ENCODE measurements at places on chromosomes 5 and 9.

GRCh38 chr9:79256691-79257213 lies 315.0 kb upstream of the TLE4 start:
- no peak for DNase-seq

- DNase-seq: no peak
These were observed 2.0 kb upstream of the ZNF462 start for GRCh38 chr9:106860721-106861639.

DNA sequence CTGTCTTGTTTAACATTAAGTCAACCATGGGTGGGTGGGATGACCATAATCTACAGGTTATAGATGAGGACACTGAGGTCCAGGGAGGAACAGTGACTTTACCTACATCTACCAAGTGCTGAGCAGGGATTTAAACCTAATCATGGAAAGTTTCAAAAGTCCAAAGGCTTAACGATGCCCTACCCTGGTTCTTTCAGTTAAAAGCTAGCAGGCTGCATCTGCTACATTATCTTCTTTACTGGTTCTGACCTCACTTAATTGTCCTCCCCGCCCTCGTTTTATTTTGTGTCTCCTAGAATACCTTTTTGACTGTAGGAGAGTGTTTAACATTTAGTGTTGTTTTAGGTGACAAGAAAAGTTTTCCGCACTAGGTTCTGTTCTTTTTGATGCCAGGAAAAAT lies 735.2 kb downstream of the TLR4 start:
- DNase-seq: no peak

- no peak for DNase-seq
These were observed 9.9 kb upstream of the GLIS3 start for GRCh38 chr9:4309806-4310205.

DNA sequence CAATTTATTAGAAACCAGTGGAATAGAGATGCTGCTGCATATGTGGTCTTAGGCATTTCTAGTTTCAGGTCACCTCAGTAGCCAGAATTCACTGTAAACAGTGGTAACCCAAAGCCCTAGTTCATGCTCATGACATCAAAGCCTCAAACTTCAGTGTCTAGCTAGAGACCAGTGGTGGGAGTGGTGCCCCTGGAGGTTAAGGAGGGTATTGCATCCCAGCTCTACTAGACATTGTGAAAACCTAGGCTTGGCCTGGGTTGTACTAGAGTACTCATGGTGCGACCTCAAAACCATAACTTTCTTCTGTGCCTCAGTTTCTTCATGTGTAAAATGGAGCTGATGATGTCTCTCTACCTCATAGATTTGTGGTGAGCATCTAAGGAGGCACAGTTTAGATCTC lies 18.8 kb downstream of the COL5A1 start:
- no peak for DNase-seq

DNA sequence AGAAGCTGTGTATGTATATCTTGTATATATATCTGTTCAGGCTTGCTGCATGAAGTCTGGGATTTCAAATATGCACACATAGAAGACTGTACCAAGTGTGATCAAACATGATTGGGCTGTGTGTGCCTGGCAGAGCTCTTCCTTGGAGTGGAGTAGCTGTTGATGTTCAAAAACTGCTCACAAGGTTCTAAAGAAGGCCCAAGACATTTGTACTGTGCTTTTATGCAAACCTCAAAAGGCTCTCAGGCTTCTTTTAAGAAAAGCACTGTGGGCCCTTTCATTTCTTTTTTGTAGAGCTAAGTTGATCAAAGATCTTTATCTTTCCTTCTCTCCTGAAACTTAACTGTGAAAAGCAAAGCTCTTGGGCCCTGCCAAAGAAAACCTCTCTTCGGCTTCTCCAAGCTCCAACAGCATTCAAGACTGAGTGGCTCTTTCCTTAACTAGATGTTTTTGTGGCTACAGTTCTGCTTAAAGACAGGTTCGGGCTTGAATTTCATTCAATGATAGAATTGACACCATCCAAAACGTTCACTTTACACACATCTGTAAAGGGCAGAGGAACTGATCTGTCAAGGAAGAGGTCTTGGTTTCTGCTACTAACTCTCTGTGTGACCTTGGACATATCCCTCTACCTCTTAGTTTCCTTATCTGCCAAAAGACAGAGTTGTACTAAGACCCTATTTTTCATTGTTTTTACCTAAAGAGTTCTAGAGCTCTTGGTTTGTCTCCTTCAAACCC lies 105.8 kb upstream of the IL6ST start:
- DNase-seq: no peak

DNA sequence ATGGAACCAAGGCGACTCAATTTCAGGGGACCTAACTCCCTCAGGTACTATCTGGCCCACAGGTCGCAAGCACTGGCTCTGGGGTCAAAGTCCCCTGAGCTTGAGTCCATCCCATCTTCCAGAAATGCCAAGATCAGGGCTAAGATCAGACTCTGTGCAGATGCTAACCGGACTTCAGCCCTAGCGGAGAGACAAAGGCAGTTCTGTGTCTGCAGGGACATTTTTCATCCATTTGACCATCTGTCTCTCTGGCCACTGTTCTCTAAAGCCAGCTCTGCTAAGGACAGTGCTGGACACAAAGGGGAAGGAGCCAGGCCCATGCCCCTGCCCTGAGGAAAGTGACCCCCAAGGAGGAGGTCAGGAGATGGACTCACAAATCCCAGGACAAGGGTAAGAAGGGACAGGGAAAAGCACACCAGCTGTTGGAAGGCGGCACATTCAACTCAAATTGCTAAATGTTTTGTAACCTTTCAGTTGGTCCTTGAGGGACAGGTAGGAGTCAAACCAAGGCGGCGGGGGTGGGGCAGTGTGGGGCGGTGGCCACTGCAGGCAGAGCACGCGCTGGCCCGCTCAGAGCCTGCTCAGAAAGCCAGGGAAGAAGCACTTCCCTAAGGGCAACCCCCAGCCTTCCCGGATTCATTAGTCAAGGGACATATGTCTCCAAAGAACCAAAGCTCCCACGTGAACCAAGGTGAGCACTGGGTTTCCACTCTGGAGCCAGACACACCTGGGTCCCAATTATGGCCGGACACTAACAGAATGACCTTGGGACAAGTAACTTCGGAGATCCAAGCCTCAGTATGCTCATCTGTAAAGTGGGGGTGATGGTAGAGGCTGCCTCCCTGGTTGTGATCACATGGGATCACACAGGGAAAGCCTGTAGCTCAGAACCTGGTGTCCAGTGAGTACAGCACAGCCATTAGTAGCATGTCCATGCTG lies 42.8 kb downstream of the STK10 start:
- no peak for DNase-seq

GRCh38 chr9:14391620-14392019 lies 77.7 kb upstream of the NFIB start:
- no peak for DNase-seq

Data from stimulated activated CD8-positive, alpha-beta memory T cell treated with anti-CD3 and anti-CD28 coated beads, Interleukin-15, amount 100 ng/mL, for 1 hour (primary cell).